Kidney tubule cell (primary cell): ENCODE measurements at places on chromosomes 1 and 21.

- DNase-seq, result no peak
These were observed 68.5 kb upstream of the ADAM30 start for GRCh38 chr1:119964673-119965363.

DNA sequence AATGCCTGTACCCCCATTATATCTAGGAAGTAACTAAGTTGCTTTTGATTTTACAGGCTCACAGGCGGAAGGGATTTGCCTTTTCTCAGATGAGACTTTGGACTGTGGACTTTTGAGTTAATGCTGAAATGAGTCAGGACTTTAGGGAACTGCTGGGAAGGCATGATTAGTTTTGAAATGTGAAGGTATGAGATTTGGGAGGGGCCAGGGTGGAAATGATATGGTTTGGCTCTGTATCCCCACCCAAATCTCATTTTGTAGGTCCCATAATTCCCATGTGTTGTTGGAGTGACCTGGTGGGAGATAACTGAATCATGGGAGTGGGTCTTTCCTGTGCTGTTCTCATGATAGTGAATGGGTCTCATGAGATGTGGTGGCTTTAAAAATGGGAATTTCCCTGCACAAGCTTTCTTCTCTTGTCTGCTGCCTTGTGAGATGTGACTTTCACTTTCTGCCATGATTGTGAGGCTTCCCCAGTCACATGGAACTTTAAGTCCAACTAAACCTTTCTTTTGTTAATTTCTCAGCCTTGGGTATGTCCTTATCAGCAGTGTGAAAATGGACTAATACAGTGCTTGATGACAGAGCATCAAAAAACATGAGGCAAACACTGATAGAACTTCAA lies 1119.5 kb downstream of the PLA2G4A start:
- no peak for DNase-seq

DNA sequence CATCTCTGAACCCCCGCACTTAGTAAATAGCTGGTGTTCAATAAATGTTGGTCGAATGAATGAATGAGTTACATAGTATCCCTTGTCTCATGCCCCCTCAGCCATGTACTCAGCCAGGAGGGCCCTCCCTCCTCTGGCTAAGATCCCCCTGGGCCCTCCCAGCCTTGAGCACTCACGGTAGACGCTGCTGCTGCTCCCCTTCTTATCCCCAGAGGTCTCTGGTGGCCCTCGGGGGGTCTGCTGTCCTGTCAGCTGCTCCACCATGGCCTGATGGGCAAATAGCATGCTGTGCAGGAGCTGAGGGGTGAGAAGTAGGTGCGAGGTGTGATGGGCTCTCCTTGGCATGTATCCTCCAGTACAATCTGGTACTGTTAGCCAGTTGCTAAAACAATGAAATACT lies 1.9 kb downstream of the ETV3L start:
- no peak for DNase-seq

- no peak for DNase-seq
These were observed 1.9 kb downstream of the LY9 start for GRCh38 chr1:160797861-160798273.
